Smooth muscle cell of the coronary artery (primary cell): ENCODE measurements at places on chromosomes 2 and 18. TPM values are rescaled to one million over a fixed set of nuclear protein-coding genes. Genes with fewer than 3 reads are reported as not detected.

Gene CNTNAP5
- 0.38 TPM in 1 of 2 replicates, not detected in the other for total RNA-seq

Gene PROKR1
- total RNA-seq = not detected in 2 replicates

Gene PRSS56
- total RNA-seq = not detected in 2 replicates

Gene ZSWIM2
- not detected in 2 replicates for total RNA-seq

Gene SPDYA
- 0.12 and 0.53 TPM in 2 replicates for total RNA-seq

Gene DUSP2
- total RNA-seq = 0.12 and 0.38 TPM in 2 replicates

Gene FKBP1B
- total RNA-seq = 5.5 and 21.6 TPM in 2 replicates

Gene GAL3ST2
- 0.23 TPM in 1 of 2 replicates, not detected in the other for total RNA-seq

Gene ALPG
- total RNA-seq = not detected in 2 replicates

Gene CLIP4
- total RNA-seq = 41.3 and 80.7 TPM in 2 replicates

Gene CFAP221
- 0.08 TPM in 1 of 2 replicates, not detected in the other for total RNA-seq

Gene COQ10B
- total RNA-seq = 19.1 and 36.3 TPM in 2 replicates

Gene PTPRN
- under 0.01 and 9.0 TPM in 2 replicates for total RNA-seq

Gene ANKRD30B
- total RNA-seq = 0.15 and 0.23 TPM in 2 replicates

Gene RFX8
- 0.30 and 2.8 TPM in 2 replicates for total RNA-seq

Gene IL37
- total RNA-seq = not detected in 2 replicates

Gene LDLRAD4
- total RNA-seq = 0.45 TPM in 1 of 2 replicates, not detected in the other

Gene ITM2C
- 44.3 and 97.9 TPM in 2 replicates for total RNA-seq

Gene FAM237A
- total RNA-seq = not detected in 2 replicates

Gene ACAA2
- total RNA-seq = 19.4 and 41.5 TPM in 2 replicates

Gene ATAD2B
- total RNA-seq = 7.5 and 8.6 TPM in 2 replicates

Gene FAM124B
- 0.08 and 0.12 TPM in 2 replicates for total RNA-seq

Gene FER1L5
- total RNA-seq = 0.30 and 0.70 TPM in 2 replicates

Gene UGT1A3
- not detected in 2 replicates for total RNA-seq

Gene SALL3
- total RNA-seq = not detected in 2 replicates

Gene MC5R
- total RNA-seq = not detected in 2 replicates

Gene COLEC11
- total RNA-seq = 0.53 and 1.1 TPM in 2 replicates

Gene DNAJC27
- total RNA-seq = 3.9 and 5.5 TPM in 2 replicates

Gene CIB4
- not detected in 2 replicates for total RNA-seq

Gene CYP27C1
- total RNA-seq = 0.08 TPM in 1 of 2 replicates, not detected in the other

Gene RNF125
- total RNA-seq = 0.08 and 0.35 TPM in 2 replicates

Gene LOXHD1
- 0.94 TPM in 1 of 2 replicates, not detected in the other for total RNA-seq

Gene POMC
- 0.15 and 0.59 TPM in 2 replicates for total RNA-seq

Gene C1QL2
- not detected in 2 replicates for total RNA-seq

Gene NYAP2
- not detected in 2 replicates for total RNA-seq

Gene PAX8
- total RNA-seq = 0.35 TPM in 1 of 2 replicates, not detected in the other

Gene FZD7
- 8.0 and 10.4 TPM in 2 replicates for total RNA-seq

Gene SIGLEC15
- 0.23 and 1.4 TPM in 2 replicates for total RNA-seq

Gene VWC2L
- total RNA-seq = not detected in 2 replicates

Gene TGFBRAP1
- 9.4 and 14.6 TPM in 2 replicates for total RNA-seq

Gene ANKRD23
- 0.53 and 1.4 TPM in 2 replicates for total RNA-seq

Gene CAVIN2
- 18.4 and 57.7 TPM in 2 replicates for total RNA-seq
